ENCODE measurements at places on chromosomes 12 and 14.

GRCh38 chr14:69994002-69994401, 114.8 kb downstream of the SMOC1 start:
- no peak for DNase-seq

DNA sequence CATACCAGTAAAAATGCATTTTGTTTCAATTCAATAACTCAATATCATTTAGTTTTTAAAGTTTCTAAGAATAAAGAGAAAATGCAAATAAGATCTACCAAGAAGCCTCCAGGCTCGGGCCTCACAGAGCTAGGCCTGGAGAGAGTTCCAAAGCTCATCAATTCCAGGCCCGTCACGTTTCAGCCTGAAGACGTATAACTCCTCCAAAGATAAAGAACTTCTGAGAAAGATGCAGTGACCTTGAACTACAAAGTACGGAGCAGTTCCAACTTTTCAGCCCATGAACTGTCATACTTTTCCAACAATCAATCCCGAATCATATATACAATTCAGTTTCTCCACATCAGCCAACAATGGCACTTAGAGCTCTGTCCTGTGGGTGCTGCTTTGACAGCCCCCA, 17.8 kb downstream of the CORO1C start:
- no peak for DNase-seq

DNA sequence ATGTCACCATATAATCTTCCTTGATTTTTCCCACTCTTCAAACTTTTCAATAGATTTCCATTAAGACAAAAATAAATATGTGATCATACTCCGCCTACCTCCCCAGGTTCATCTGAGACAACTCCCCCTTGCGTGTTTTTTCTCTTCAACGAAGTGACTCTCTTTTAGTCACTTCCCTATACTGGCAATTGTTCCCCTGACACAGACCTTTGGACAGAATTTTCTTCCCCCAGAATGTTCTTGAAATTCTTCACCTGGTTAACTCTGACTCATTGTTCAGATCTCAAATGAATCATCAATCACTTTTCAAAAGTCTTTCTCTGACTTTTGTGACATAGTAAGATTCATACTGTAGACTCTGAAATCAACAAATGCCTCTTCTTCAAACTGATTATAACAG, 727.3 kb upstream of the LMO3 start:
- no peak for DNase-seq

DNA sequence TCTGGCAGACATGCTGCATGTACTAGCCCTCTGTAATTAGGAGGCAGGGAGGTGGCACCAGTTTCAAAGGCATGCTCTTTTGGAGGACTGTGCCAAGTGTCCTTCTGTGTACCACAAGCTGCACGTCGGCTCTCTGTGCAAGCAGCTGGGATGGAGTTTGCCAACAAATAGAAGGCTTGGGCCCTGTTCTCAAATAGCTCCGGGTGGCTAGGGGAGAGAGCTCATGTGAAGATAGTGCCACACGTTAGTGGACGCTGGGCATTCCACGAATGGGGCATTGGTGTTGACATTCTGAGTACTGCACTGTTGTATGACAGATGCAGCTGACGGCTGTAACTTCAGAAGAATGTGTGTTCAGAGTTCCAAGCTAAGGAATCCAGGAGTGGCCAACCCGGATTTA, 4.4 kb downstream of the AACS start:
- no peak for DNase-seq

DNA sequence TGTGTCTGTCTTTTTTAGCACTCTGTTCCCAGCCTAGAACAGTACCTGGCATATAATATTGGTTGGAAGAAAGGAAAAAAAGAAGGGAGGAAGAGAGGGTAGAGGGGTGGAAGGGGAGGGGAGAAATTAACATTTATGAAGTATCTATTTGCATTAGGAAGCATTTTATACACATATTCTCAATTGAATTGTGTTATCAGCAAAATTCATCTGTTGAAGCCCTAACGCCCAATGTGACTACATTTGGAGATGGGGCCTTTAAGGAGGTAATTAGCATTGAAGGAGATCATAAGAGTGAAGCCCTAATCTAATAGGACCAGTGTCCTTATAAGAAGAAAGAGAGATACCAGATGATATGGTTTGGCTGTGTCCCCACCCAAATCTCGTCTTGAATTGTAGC, 30.2 kb upstream of the FICD start:
- DNase-seq = no peak

- no peak for DNase-seq
Measured at GRCh38 chr12:2633825-2634200, 161.0 kb upstream of the FKBP4 start.

GRCh38 chr12:105724641-105725040, 394.1 kb downstream of the C12orf75 start:
- no peak for DNase-seq

DNA sequence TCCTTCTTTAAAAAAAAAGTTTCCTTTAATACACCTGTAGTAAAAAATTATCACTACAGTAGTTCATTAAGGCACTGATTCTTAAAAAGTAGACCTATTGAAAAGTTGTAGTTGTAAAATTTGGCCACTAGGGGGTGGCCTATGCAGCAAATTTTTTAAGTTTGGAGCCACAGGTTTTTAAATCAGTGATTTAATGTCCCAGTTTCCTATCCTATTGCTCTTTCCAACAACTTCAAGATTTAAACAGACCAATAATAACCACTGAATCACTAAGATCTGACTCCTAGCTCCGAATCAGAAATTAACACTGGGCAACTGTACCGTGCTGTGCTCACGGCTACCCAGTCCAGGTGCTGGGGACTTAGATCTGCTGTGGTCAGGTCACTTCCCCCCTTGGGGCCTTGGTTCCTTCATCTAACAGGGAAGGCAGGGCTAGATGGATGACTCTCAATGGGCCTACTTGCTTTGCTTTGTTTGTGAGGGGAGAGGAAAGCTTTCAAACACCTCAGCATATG, 279.3 kb downstream of the MED13L start:
- DNase-seq = no peak

DNA sequence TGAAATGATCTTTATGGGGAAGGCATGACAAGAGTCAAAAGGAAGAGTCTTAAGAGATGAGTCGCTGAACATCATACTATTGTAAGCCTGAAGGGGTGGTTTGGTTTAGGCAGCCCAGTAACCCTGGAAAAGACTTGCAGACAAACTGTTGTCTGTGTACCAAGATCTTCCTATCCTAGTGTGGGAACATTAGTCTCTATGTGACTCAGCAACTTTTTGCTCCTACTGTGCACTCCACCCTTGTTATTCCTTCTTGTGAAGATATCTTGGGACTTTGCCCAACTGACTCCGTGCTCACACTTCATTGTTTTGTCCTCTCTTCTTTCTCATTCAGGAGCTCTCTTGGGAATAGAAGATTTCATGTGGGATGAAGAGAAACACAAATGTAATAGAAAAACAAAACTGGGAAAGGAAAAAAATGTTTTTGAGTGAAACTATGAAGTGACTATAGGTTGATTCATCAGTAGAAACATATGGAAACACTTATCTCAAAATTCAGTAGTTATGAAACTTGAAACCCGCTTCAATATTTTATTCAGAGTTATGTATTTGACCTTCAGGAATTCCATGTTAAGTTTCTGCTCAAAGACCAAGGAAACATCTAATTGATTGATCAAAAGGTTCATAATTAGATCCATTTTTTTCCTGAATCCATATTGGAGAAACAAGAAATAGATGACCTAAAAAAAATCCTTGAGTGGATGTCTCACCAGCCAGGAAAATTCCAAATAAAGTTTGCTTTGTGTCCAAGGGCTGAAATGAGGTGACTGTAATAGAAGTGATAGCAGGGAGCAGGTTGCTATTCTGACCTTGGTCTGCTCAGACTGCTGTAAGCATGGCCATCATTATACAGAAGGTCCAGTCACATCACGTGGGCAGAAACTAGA, 67.2 kb downstream of the BTG1 start:
- DNase-seq = no peak

GRCh38 chr14:36915081-36915480, 253.4 kb downstream of the PAX9 start:
- no peak for DNase-seq

- no peak for DNase-seq
Measured at GRCh38 chr14:76955575-76956315, 72.8 kb downstream of the IRF2BPL start.

DNA sequence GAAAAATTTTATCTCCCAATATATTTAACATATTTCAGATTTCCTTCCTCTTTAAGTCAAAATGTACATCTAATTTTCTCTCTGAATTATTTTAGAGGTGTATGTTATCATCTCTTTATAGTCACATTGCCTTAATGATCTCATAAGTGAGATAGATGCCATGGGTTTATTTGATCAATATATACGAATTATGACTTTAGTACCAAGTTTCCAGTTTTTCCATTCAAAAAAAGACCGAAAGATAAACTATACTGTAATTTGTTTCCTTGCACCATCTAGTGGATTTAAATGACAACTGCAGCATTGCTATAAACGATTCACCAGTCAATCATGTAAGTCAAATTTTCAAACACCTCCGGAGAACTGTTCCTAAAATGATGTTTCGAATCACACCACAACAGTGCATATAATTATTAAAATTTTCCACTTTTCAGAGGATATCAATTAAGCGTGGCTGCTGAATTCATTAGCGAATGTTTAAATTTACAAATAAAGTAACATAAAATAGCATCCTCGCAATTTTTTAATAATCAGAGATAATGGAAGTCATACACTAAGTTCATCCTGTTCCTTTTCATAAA, 419 bp upstream of the ATXN7L3B start:
- DNase-seq = no peak

DNA sequence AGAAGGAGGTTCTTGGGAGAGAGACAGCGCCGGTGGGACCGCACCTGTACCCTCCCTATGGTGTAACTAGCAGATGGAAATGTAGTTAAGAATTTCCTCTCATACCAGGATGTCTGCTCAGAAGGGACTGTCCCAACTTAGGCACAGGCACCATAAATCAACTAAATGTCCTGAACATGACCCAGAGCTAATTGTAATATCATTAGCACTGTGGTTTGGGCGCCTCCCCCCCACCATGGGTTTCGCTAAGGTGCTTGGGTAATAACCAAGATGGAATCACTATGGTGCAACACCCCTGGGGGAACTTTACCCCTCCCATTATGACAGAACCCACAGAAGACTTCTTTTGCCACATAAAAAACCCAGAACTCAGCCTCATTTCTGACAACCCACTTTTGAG, 15.9 kb downstream of the ZNF641 start:
- no peak for DNase-seq

- DNase-seq = no peak
Measured at GRCh38 chr14:91470216-91470615, 39.9 kb downstream of the PPP4R3A start.

DNA sequence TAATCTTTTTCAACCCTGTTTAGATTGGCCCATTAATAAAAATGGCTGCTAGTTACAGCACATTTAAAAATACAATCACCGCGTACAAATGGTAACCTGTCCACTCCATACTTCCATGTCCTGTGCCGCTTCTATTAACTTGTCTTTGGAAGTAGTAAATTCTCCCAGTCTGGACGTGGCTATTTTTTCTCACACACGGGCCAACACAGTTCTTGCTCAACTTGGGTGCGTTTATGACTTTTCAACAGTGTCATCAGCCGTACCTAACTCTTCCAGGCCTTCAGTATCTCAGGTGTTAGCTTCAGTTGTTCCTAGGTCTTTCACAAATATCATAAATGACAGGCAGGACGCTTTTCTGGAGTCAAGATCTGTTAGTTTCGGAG, 475 bp upstream of the PCNX1 start:
- DNase-seq = no peak

- DNase-seq = no peak
Measured at GRCh38 chr12:54329759-54330158, 4.8 kb downstream of the COPZ1 start.

- DNase-seq = no peak
Measured at GRCh38 chr14:76990084-76990483, 38.4 kb downstream of the IRF2BPL start.

DNA sequence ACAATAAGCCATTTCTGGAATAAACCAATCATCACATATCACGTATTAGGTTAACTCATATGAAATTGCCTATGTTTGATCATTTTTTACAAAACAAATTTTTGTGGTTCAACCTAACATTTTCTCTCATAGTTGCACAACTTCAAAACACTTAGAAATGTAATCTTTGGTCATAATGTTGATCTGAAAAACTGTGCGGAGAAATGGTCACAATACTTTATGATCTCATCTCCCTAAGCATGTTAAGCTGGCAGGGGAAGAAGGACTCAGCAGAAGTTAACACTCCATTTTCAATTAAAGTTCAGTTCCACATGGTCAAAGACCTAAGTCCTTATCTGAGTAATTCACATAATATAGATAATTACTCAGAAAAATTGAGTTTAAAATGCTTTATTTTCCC, 194.8 kb downstream of the CAPZA3 start:
- DNase-seq = no peak

GRCh38 chr12:64544371-64545080, 65.8 kb upstream of the RASSF3 start:
- no peak for DNase-seq

DNA sequence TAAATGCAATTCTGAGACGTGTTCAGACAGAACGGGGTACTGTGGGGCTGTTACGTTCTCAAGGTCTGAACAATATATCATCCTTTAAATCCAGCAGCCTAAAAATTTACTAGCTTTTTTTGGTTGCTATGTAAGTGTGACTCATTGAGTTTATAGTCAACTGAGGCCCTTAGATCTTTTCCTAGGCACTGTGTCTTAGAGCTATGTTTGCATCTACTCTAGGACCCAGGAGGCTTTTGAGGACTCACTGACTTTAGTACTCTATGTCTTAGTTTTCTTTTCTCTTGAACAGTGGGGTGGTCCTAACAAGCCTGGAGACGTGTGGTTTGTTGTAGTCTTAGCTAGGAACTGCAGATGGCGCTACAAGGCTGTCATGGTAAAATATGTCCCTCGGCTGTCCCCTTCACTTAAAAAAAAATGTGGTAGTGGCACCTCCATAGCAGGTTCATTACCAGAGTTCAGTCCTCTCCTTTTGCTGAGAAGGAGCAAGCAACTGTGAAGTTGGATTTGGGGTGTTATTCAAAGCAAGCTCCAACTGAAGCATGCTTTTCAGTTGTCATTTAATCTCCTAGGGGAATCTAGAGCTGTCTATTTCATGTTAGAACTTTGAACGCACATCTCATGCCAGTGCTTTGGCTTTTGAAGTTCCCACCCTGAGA, 8.7 kb upstream of the SPATS2 start:
- no peak for DNase-seq

GRCh38 chr14:101813833-101814232, 52.3 kb downstream of the PPP2R5C start:
- DNase-seq = no peak

DNA sequence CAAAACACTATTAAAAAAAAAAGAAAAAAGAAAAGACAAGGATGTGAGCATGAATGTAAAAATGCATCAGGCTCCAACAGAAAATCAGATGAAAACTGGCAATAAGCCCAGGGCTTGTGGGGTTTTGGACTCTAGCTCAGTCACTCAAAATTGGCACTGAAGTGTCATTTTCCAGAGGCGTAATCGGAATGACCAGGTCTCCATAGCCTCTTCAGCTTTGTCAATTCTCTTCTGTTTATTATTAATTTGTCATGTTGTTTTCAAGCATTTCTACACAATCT, 137.2 kb upstream of the TRHDE start:
- no peak for DNase-seq

- no peak for DNase-seq
Measured at GRCh38 chr12:114439261-114439683, 33.3 kb upstream of the TBX5 start.

GRCh38 chr12:131088701-131089530, 135.2 kb downstream of the ADGRD1 start:
- DNase-seq = no peak
